Activated CD8-positive, alpha-beta memory T cell treated with anti-CD3 and anti-CD28 coated beads, Interleukin-2, amount 50 U/mL, for 48 hours (primary cell): ENCODE measurements at places on chromosomes 3 and 15.

DNA sequence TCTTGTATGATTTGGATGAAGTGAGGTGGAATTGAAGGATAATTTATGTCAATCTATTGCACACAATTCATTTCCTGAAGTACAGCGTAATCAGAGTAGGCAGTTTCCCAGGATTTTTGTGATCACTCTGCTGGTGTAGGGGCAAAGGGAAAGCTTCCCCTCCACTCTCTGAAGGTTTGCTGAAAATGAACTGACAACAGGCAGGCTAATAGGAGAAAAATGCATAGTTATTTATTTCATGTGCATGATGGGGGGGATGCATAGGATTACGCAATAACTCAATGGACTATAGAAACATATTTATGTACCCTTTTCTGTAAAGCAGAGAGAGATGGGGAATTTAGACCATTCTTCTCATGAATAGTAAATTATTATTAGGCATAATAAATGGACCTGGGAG is 872.9 kb downstream of the NAALADL2 start:
- no peak for DNase-seq

DNA sequence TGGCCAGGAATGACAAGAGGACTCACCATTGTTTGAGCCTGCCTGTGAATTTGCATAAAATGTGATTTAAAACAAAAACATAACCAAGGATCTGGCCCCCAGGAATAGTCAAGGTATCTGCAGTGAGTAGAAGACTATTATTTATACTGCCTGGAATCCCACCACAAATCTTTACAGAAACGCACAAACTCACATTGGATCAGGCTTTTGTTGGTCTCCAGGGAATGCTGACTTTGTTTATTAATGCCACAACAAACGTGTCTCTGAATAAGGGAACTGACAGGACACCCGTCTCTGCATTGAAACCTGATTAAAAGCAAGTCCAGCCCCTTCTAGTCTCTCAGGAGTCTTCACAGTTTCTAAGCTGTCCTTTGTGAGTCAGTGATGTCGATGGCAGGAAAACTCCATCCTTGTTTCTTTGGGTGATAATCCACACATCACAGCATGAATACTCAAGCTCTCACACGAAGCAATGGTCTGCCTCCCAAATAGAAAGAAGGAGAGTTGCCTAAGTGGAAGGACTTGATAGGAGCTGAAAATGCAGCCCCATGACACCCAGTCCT is 37.7 kb downstream of the CLDN18 start:
- no peak for DNase-seq

DNA sequence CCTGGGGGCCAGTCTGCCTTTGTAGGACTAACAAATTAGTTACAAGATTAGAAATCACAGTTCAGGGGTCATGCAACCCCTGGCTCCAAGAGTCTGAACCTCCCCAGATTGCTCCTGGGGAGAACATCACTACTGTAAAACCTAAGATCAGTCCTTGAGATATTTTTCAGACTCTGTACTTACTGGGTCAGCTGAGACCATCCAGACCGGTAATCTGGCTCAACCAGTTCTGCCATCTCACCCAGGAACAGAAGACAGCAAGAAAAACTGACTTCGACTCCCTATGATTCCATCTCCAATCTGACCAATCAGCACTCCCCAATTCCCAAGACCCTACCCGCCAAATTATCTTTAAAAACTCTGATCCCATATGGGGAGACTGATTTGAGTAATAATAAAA is 47.5 kb downstream of the NMD3 start:
- no peak for DNase-seq

GRCh38 chr3:173932624-173933023 is 535.1 kb downstream of the NLGN1 start:
- DNase-seq = no peak

DNA sequence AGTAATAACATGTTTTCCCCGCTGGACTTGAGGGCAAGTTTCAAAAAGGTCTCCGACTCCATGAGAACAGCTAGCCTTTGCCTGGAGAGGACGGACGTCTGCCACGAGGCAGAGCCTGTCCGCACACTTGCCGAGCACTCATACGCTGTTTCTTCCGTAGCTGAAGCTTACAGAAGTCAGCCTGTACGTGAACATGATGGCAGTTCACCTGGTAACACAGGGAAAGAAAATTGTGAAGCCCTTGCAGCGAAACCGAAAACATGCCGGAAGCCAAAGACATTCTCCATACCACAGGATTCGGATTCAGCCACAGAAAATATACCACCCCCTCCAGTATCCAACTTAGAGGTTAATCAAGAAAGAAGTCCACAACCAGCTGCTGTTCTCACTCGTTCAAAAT is 43.9 kb upstream of the RASA2 start:
- DNase-seq = peak; percentile 32

DNA sequence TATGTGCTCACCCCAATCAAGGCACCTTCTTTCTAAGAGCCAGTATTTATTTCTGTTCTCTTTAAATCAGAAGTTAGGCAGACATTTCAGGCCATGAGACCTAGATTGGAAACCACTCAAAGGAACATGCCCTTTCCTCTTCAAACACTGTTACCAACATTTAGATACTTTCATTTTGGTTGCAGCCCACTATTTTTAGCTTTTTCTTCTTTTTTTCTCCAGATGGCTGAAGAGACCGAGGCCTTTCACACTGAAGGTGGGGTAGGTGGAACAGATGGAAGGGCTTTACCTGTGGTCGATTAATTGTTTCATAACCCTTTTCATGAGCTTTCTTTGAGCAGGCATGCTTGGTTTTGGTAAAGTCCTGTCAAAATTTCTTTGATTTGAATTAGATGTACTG is 10.9 kb upstream of the LZTFL1 start:
- no peak for DNase-seq

GRCh38 chr15:39931615-39932014 is 2.3 kb upstream of the EIF2AK4 start:
- no peak for DNase-seq

GRCh38 chr3:13415236-13415986 is 4.7 kb downstream of the NUP210 start:
- DNase-seq = no peak

DNA sequence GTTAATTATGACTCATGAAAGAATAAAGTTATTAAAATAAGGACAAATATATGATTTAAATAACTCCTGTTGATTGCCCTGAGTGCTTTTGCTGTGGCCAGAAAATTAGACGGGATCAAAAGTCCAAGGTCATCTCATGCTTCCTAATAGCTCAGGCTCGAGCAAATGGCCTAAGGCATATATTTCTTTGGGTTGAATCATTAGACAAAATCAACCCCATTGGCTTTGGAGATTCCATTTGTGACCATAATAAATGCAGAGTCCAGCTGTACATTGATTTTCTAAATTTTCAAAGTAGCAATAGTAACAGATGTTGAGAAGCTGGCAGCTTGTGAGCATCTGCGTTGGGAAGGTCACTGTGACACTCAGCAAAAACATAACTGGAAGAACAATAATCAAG is 464.5 kb upstream of the TGFBR2 start:
- no peak for DNase-seq

- no peak for DNase-seq
These were observed 3.2 kb upstream of the RARRES1 start for GRCh38 chr3:158735296-158736033.

GRCh38 chr3:151969026-151969642 is 95.7 kb downstream of the SUCNR1 start:
- DNase-seq = no peak

- no peak for DNase-seq
These were observed 18.5 kb downstream of the KBTBD8 start for GRCh38 chr3:67016522-67017080.

GRCh38 chr15:96066126-96066525 is 264.4 kb upstream of the NR2F2 start:
- no peak for DNase-seq

- DNase-seq = no peak
These were observed 49.8 kb downstream of the ST3GAL6 start for GRCh38 chr3:98812851-98813374.

GRCh38 chr3:56783644-56784447 is 17.9 kb downstream of the ARHGEF3 start:
- peak; percentile 71 for DNase-seq

DNA sequence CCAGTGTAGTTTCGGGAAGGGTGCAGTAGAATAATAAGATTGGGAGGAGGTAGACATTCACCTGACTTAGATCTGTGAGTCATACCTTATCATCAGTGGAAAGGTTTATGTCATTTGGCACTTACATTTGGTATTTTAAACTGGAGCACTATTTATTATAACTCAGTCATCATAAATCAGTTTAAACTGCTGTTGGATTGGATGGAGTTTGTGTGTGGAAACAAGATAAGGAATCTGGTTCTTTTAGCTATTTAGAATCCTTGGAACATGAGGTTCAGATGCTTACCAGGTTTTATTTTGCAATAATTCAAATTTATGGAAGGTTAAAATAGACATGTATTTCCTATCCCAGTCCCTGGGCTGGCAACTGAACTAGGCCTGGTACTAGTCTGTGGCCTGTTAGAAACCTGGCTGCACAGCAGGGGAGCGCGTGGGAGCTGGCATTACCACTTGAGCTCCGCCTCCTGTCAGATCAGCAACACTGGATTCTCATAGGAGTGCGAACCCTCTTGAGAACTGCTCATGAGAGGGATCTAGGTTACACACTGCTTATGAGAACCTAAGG is 34.5 kb downstream of the ZFAND6 start:
- no peak for DNase-seq

DNA sequence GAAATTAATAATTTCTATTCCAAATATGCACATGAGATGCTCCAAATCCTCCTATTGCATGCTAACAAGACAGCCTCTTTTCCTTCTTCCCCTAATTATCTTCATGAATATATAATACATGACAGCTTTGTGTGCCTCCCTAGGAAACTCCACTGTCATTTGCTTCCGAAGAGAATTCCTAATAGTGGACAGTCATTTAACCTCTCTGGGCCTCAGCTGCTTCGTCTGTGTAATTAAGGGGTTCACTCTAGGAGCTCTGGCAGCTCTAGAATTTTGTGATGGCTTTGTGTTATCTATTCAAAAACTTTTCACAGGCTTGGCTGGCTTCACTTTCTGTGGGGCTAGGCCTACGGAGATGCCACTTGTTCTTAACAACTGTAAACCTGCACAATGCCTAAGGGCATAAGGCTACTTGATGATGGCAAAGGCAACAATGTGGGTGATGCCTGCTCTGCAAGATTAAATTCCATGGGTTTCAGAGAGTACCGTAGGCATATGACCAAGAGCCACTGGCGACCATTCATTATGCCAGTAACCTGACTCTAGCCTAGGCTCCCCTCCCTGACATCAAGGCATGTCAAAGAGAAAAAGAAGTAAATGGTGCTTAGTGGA is 333.8 kb upstream of the UMPS start:
- no peak for DNase-seq
